ENCODE measurements at places on chromosomes 1 and 21.

DNA sequence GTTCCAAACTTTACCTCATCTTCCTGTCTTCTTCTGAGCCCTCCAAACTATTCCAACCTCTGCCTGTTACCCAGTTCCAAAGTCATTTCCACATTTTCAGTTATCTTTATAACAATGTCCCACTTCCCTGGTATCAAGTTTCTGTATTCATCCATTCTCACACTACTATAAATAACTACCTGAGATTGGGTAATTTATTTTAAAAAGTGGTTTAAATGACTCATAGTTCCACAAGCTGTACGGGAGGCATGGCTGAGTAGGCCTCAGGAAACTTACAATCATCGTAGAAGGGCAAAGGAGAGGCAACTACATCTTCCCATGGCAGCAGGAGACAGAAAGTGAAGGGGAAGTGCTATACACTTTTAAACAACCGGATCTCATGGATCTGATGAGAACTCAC is 428.5 kb upstream of the RGS18 start:
- no peak for DNase-seq

- DNase-seq, result no peak
Measured at GRCh38 chr1:179818743-179819173, 58.8 kb downstream of the TOR1AIP2 start.

GRCh38 chr1:248165186-248165585 is 9.4 kb upstream of the OR2M2 start:
- DNase-seq, result no peak

DNA sequence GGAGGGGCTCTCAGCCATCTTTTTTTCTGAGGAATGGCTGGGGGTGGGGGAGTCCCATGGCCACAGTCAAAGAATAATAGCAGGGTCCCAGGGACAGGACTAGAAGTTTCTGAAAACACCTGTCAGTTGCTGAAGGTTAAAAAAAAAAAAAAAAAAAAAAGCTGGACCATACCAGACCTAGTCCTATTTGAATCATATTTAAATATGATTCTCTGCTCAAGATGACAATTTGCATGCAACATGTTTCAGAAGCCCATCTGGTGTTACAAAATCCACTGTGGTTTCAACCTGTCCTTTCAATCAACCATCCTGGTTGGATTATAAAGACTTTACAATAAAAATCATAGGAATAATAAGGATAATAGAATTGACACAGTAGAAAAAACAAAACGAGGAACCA is 153.7 kb downstream of the TENT5C start:
- DNase-seq, result no peak

DNA sequence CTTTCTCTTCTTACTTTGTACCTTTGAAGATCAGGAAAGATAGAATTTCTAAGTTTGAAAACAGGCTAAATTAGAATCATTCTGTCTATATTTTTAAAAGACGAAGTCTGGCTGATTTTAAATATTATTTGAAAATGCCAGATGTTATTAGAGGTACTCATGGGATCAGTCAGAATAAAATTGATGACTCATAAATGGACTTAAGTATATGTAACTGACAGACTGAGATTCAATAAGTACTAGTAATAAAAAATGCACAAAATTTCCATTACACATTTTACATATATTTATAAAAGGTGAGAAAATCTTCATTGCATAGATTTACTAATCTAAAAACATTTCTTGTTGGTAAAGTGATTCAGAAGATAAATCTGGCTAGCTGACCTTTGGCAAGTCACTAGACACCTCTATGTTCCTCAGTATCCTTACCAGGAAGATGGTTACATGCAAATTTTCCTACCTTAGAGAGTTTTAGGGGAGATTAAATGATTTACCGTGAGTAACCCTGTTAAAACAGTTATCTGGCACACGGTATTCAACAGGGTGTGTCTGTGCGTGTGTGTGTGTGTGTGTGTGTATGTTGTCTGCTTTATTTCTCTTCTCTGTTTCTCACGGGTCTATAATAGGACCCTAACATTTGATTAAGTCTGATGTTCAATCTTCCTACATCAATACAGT is 189.0 kb downstream of the RUNX1 start:
- DNase-seq, result no peak

- no peak for DNase-seq
Measured at GRCh38 chr1:230772457-230773395, 25.5 kb downstream of the CAPN9 start.

DNA sequence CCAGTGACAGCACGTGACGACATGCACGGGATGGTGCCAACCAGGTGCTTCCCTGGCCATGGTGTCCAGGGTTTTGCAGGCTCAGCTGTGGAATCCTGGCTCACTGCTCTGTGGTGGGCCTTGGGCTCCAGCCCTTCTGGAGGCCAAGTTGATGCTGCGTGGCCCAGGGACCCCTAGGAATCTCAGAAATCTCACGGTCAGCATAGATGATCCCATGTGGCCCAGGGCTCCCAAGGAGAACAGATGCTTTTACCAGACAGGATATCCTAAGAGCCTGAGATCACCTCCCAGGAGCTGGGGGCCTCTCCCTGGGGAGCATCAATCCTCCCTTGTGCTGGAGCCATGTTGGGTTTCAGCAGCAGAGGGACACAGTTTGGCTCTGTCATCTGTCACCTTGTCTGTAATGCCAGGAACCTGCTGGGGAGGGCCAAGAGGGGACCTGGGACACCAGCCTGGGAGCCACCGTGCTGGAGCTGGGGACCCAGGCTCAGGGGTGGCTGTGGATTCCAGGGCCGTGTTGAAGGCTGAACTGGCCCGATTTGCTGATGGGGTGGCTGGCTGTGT is 63.9 kb downstream of the TRIM11 start:
- DNase-seq, result no peak

DNA sequence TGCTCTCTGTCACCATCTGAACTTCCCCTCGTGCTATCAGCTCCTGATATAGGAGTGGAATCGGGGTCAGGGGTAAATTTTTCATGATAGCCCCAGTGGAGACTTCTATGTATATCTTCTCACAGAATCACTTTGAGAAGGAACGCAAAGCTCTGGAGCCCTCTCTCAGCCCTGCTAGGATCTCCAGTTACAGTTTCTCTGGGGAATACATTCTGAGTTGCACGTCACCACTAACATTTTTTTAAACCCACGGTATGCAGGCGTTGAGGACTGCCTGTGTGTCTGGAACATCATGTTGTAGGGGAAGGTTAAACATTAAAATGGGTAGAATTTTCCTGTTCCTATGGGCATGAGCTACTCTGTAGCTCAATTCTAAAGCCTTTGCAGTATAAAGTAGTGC is 116.4 kb upstream of the FAM78B start:
- no peak for DNase-seq

Data from NCI-H1417 treated with DMSO at 0.1 percent for 48 hours (cell line).